ENCODE measurements at places on chromosomes 12 and 14. TPM values are rescaled to one million over a fixed set of nuclear protein-coding genes. Genes with fewer than 3 reads are reported as not detected.

CORO1C gene
- total RNA-seq, result 166 TPM

TCL1B gene
- total RNA-seq, result not detected

DNA sequence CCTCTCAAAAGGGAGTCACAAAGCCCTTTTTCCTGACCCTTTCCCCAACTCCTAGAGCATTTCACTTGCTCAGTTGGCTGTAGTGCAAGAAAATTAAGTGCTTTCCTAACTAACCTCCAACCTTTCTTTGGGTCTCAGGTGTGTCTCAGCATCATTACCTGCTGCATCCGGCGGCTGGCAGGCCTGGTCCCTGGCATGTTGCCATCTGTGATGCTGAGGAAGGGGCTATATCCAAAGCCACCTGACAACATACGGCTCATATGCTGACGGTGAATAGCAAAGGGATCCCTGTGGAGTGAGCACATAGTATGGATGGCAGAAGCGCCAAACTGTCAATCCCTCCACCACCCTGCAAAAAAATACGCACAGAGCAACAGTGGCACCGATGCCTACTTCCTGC lies 1.2 kb downstream of the MLF2 start:
- DNase-seq, result no peak

DNA sequence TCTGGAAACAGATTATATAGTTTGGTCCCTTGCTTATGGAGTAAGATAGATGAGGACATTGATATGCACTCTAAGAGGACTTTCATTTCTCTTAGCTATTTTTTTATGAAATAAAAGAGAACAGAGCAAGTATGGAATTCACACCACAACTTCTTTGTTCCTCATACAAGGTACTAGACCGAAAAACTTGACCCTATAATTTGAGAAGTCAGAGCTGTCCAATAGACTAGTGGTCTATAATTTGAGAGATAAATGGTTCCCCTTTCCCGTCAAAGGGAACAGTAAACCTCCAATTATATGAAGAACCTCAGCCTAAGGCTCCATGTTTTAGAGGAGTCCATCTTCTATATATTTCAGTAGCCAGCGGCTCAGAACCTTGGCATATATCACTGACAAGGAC lies 58.5 kb upstream of the HIF1A start:
- DNase-seq, result no peak
